Activated naive CD8-positive, alpha-beta T cell treated with anti-CD3 and anti-CD28 coated beads, Interleukin-2, amount 50 U/mL, for 24 hours (primary cell): ENCODE measurements at places on chromosomes 3 and 15.

DNA sequence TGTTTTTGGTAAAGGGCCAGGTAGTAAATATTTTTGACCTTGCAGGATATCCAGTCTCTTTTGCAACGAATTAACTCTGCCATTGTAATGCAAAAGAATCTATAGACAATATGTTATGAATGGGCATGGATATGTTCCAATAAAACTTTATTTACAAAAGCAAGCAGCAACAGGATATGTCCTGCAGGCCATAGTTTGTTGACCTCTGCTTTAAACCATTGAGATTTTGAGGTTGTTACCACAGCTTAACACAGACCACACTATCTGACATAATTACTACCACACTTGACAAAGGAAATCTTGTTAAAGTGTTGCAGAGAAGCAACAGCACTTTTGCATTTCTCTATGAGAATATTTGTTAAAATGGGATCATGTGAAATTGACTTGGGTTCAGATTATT, 349.3 kb downstream of the ERC2 start:
- DNase-seq: no peak

- DNase-seq: peak; percentile 11
These were observed 954 bp downstream of the SV2B start for GRCh38 chr15:91100814-91101607.

GRCh38 chr15:35397027-35397426, 148.9 kb downstream of the DPH6 start:
- DNase-seq: no peak

DNA sequence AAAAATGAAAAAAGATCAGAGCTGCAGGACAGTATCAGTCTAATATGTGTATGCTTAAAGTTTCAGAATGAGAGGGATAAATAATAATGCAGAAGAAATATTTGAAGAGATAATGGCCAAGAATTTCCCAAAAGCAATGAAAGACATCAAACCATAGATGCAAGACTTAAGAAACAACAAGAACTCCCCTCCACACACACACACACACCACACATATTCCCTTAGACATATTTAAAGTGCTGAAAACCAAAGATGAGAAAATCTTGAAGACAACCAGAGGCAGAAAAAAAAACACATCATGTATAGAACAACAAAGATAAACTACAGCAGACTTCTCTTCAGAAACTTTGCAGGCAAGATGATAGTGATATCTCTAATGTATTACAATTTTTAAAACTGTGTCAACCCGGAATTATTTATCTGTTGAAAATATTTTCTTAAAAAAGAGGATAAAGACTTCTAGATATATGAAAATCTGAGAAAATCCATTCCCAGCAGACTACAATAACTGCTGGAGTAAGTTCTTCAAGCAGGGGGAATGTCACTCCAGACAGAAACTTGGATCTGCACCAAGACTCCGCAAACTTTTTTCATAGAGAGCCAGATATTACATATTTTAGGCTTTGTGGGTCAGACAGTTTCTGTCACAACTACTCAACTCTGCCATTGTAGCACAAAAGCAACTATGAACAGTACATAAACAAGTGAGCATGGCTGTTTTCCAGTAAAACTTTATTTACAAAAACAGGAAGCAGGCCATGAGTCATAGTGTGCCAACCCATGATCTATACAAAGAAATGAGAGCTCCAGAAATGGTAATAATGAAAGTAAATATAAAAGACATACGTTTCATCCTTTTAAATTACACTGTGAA, 223.4 kb upstream of the CGNL1 start:
- no peak for DNase-seq

DNA sequence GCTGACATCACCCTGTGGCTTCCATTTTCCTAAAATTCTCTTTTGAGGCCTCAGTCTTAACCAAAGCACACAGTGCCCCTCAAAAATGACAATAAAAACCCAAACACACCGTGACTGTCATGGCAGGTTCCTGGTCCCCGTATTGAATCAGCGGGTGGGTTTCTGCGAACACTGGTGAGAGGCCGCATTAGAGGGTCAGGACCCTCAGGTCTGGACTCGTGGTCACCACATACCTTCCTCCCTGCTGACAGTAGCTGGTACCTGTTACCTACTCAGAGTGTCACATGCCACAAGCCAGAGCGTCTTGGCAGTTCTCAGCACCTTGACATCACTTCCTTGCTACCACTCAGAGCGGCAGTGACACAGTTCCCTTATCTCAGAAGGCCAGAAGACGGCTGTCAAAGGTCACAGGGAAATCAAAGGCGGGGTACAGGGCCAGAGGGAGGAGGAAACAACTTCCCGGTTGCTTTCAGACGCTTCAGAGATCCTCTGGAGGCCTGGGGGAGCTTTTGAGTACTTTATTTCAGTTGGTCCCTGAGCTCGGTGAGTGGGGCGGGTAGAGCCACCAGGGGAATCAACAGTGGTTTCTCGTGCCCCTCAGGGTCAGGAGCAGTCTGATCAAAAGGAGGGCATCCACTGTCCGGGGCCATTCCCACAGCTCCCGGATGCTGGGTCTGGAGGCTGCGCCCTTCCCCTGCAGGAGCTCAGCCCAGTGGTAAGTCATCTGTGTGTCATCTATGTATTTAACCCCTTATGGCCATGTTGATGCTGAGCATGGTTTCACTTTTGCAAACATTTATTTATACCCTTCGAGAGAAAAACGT, at the start of the genes CCR5AS and CCRL2:
TSS of gene CCR5AS (minus strand) at position 279 of the 824 bp plus-strand sequence.
TSS of gene CCRL2 (plus strand) at position 472 of the 824 bp plus-strand sequence. CDS start 821 bp downstream, outside the sequence.
- DNase-seq: peak; percentile 43

- peak; percentile 54 for DNase-seq
These were observed 62.7 kb upstream of the CD47 start for GRCh38 chr3:108153451-108153981.

DNA sequence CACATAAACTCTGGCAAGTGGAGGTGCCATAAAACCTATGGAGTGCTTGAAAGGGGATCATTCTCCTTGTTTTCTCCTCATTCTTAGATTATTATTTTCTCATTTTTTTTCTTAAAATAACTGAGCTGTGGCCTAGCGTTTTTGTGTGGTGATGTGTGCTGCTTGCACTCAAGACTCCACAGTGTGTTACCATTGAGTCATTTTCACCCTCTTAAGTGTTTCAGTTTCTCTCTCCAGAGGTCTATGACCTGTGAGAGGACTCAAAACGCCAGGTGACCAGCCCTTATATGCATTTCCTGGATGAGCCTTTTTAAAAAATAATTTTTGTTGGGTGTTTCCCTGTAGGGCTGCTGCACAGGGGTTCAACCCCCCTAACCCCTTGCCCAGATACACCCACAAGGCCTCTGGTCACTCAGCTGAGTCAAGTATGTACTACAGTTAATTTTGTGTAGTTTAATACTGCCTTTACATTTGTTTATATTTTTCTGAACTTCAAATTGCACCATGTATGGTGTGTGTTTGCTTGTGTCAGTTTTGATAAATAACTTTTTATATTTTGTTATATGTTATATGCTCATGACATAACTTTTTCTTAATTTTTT, 15.4 kb upstream of the BTLA start:
- no peak for DNase-seq

DNA sequence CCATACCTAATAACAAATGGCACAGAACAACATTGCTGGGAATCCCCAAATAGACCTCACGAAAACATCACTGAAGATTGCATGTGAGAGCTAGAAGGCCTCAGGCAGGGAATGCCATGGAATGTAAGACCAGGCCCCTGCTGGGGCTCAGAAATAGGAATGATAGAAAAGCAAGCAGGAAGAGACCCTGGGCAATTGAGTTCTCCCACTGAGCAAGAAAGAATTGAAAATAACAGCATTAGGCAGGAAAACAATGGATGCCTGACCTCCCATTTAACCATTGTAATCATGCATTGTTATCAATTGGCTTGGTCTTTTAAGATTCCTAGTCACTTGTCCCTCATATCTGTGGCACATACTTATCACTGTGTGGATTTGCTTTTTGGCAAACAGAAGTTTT, 581.6 kb downstream of the FHIT start:
- no peak for DNase-seq

DNA sequence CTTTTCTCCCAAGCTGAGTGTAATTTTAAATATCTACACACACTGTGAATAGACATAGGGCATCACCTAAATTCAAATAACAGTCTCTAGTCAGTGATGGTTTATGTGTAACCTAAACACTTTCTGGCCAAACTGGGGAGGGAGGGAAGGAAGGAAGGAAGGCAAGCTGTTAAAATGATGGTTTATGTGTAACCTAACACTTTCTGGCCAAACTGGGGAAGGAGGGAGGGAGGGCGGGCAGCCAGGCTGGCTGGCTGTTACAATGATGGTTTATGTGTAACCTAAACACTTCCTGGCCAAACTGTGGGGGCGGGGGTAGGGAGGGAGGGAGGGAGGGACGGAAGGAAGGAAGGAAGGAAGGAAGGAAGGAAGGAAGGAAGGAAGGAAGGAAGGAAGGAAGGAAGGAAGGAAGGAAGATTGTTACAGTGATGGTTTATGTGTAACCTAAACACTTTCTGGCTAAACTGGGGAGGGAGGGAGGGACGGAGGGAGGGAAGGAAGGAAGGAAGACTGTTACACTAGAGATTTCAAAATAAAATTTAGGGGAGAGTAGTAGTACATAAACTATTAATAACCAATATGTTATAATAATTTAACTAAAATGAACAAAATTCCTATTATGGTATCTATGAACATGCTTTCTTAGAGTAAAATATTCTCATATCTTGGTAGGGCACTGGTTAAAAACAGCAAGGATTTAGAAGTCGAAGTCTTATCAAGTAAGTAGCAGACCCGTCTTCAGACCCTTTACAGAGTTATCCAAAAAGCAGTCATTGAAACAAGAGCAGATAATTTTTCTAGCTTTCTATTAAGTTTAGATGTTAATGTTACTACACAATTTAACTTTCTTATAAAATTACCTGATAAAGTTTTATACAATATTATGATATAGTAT, 148.1 kb downstream of the LMLN start:
- DNase-seq: no peak

DNA sequence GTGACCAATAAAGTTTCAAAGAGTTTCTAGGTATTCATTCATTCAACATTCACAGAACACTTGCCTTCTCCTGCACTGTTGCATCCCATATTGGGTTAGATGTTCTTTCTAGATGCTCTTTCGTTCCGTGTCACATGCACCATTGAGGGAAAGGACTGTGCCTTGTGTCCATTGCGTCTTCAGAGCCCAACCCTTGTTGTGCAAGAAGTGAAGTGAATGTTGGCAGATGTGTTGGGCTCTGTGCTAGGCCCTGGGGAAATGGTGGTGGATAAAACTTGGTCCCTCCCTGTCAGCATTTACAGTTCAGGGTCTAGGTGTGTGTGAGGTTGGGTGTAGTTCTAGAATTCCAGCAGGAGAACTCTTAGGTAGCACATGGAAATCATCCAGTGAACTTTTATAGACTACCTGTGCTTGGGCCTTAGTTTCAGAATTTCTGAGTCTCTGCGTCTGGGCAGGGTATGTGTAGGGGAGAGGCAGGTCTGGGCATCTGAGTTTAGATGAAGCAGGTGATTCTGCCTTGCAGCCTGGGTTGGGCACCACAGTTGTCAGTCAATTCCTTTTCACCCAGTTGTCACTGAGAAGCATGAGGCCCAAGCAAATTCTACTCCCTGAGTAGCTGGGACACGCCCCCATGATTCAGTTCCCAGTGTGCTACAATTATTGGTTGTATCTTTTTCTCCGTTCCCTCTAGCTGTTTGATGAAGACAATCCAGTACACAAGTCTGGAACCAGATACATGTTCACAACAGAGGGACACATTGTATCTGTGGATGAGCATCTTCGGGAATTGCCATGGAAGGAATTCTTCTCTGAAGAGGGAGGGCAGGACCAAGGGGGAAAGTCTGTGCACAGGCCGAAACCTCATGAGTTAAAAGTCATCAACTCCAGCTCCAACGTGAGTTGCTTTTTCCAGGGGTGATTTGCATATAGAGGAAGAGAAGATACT, 25.4 kb downstream of the EDEM1 start:
- DNase-seq: no peak

GRCh38 chr15:70160267-70160666, 62.5 kb upstream of the TLE3 start:
- no peak for DNase-seq

DNA sequence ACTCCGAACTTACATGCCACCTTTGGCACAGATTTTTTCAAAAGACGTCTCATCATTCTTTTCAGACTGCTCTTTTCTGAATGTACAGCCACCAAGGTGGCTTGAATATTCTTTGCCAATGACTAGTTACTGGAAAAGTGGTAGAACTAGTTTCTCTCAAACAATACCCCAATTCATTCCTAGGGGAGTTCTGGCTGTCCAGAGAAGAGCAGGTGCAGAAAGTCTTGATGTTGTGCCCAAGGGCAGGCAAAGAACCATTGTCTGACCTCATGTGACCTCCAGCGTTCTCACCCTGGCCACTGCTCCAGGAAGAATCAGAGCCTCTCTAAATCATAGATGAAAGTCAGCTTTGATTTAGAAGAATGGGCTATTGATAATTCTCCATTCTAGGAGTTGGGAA, 5.5 kb downstream of the LMOD3 start:
- no peak for DNase-seq

GRCh38 chr3:119517112-119517511, 18.8 kb downstream of the TIMMDC1 start:
- no peak for DNase-seq

GRCh38 chr3:72238010-72238691, 453.2 kb upstream of the PROK2 start:
- no peak for DNase-seq

- DNase-seq: peak; percentile 33
These were observed at the start of gene C2CD4B for GRCh38 chr15:62165104-62165792. C2CD4B (minus strand) TSS chr15:62165285; CDS start chr15:62164984, 301 bp downstream.

GRCh38 chr3:43194069-43194468, 88.2 kb upstream of the POMGNT2 start:
- DNase-seq: no peak

DNA sequence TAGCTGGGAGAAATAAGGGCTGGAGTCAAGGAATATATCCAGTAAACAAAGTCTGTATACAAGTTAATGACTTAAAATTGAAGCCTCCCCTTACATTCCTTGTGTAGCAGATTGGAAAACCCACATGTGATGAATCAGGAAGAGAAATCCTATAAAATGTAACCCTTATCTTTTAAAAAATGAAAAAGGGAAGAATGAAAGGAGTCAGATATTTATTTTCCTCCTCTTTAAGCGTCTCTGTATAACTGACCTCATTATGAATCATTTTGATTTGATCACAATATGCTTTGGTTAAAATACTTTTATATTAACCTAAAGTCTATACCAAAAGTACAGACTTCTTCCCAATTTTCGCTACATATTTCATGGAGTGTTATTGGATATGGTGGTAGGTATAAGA, 316.3 kb upstream of the STAC start:
- DNase-seq: no peak
